Chondrocyte (in vitro differentiated cells): ENCODE measurements at places on chromosomes 13 and 19. TPM values are rescaled to one million over a fixed set of nuclear protein-coding genes. Genes with fewer than 3 reads are reported as not detected.

The UQCRFS1 gene
- total RNA-seq = 22.6 to 24.6 TPM (median 22.8 TPM) in 3 replicates

The FAM124A gene
- 1.0 to 2.4 TPM (median 2.3 TPM) in 3 replicates for total RNA-seq

GRCh38 chr19:7219056-7219455 is 75.2 kb downstream of the INSR start:
- peaks cover 11% of the 10 kb centered on the region for H3K4me1 ChIP-seq
- no peaks in the 10 kb centered on the region for H3K27me3 ChIP-seq
- H3K4me3 ChIP-seq = no peak overlapping the region
- no peak for DNase-seq

DNA sequence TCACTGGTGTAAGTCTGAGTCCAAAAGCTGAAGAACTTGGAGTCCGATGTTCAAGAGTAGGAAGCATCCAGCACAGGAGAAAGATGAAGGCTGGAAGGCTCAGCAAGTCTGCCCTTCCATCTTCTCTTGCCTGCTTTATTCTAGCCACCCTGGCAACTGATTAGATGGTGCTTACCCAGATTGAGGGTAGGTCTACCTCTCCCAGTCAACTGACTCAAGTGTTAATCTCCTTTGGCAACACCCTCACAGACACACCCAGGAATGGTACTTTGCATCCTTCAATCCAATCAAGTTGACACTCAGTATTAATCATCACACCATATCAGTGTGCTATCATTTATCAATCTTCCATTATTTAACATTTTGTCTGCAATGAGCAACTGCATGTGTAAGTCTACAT is 223.5 kb downstream of the GPC5 start:
- no peak for DNase-seq
- no peaks in the 10 kb centered on the region for H3K4me1 ChIP-seq
- no peaks in the 10 kb centered on the region for H3K36me3 ChIP-seq
- H3K27ac ChIP-seq = no peak overlapping the region
- H3K4me3 ChIP-seq = no peak overlapping the region

DNA sequence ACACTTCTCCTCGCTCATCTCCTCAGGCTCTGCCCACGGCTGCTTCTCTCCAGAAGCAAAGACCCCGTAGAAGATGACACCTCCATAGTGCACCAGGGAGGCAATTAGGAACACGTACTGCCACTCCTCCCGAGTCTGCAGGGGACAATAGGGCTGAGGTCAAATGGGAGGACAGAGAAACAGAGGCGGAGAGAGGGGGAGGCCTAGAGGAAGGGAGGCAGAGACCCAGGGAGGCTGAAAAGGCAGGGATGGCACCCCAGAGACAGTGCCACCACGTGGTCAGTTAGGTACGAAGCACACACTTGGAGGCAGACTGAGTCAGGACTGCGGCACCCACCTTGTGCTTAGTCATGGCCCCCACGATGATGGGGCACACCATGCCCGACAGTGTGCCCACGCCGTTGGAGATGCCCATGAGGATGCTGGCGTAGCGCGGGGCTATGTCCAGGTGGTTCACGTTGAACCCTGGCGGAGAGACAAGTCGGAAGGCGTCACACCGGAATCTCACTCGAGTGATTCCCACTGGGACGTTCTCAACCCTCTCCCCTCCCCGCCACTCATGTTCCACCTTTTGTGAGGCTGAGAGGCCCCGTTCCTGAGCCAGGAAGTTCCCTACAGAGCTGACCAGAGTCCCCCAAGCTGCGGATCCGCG is 5.6 kb downstream of the GFY start:
- H3K36me3 ChIP-seq = peaks cover 3% of the 10 kb centered on the region
- H3K27ac ChIP-seq = no peak overlapping the region
- H3K27me3 ChIP-seq = peaks cover 66% of the 10 kb centered on the region
- peaks cover 11% of the 10 kb centered on the region for H3K4me1 ChIP-seq
- no peak for DNase-seq
